AG04449 (cell line): ENCODE measurements at places on chromosomes 12 and 14.
A peak's percentile ranks its signal among the peaks of the same experiment; 100 is the strongest.

DNA sequence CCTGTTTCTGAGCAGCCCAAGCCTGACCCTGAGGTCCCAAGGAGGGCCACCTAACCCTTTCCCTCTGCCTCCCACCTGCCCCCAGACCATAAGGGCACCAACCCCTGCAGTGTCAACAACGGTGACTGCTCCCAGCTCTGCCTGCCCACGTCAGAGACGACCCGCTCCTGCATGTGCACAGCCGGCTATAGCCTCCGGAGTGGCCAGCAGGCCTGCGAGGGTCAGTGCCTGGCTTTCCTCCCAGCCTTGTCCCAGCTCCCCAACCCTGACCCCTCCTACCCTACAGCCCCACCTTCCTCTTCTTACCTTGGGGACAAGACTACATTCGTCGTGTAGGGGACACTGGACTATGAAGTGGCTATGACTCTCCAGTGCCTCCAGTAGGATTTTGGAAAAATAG is 33.7 kb upstream of the LRP1-AS start:
- no peak for DNase-seq

- peak; percentile 88 for DNase-seq
Observed at GRCh38 chr14:24146978-24147760, at the start of gene RNF31. RNF31 (plus strand) TSS chr14:24147498; CDS start chr14:24147699, 201 bp downstream.

DNA sequence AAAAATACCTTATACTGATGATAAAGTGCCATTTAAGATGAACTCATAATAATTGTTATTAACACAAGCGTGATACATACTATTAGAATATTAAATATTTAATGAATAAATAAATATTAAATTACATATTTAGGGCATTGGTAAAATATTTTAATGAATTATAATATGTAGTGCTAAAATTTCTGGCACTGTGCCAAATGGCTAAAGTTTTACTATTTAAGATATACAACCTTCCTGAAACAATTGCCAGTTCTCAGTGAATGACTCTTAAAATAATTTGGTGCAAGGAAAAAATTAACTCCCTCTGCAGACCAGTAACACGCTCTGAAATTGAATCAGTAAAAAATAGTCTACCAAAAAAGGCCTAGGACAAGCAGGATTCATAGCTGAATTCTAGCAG is 428.9 kb upstream of the ATXN7L3B start:
- DNase-seq = no peak

- DNase-seq = no peak
Observed at GRCh38 chr12:79547735-79548609, 142.8 kb downstream of the PAWR start.

DNA sequence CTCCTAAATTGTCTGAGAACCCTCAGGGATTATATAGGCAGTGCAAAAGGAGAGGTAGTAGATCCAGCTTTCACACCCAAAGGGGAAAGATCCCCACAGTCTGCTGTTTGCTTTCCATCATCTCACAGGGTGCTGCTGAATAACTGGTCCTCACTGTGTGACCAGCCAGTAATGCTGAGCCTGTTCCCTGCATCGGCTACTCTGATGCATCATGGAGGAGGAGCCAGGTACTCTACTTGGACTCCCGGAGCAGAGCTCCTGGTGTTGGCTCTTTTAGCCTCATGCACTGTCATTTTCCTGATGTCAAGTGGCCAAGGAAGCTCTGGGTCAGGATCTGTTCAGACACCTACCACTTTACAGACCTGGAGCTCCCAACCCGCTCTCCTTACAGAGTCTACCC is 127.4 kb upstream of the ATF1 start:
- no peak for DNase-seq

- peak; percentile 5 for DNase-seq
Observed at GRCh38 chr14:71803539-71804260, 128.5 kb upstream of the RGS6 start.

GRCh38 chr12:69879007-69879960 is 54.3 kb downstream of the MYRFL start:
- DNase-seq = no peak

DNA sequence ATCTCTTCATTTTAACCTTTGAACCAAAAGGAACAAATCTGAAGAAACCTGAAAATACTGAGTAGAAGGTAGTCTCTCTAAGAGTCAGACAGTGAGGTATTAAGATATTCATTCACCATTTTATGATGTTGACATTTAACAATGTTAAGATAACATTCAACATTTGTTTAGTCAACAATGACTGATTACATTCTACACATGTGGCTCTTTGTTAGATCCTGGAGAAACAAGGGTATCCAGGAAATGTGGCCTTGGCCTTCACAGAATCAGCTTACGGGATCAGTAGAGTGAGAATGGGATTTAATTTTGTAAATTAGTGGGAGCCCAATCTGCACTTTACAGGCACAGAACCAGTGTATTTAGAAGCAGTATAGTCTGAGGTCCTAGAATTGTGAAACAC is 355.5 kb downstream of the KCNH5 start:
- no peak for DNase-seq

GRCh38 chr12:46546634-46547273 is 174.2 kb upstream of the SLC38A2 start:
- no peak for DNase-seq

GRCh38 chr14:61563880-61564617 is 131.3 kb upstream of the HIF1A start:
- no peak for DNase-seq

DNA sequence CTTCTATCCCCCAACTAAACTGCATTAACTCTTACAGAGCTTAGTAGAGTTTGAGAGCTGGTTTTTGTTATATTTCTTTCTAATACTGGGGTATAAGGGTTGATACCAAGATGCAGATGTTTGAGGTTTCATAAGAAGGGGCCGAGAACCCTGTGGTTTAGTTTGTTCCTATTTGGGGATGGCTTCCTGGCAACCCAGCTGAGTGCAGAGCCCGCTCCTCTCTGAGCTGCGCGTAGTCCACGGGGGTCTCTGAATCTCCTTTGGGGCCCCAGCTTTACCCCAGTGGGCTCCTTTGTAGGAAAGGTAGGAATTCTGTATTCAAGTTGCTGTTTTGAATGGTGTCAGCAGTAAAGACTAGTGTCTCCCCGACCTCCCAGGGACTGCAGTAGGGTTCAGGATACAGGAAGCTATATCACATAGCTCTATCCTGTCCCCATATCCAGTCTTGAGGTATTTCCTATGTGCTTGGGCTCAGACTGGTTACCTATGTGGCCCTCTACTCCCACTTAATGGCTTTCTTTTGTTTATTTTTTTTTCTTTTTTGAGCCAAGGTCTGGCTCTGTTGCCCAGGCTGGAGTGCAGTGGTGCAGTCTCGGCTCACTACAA is 25.4 kb downstream of the PLXNC1 start:
- DNase-seq = no peak

- DNase-seq = no peak
Observed at GRCh38 chr14:82414853-82415539, 881.3 kb upstream of the SEL1L start.

DNA sequence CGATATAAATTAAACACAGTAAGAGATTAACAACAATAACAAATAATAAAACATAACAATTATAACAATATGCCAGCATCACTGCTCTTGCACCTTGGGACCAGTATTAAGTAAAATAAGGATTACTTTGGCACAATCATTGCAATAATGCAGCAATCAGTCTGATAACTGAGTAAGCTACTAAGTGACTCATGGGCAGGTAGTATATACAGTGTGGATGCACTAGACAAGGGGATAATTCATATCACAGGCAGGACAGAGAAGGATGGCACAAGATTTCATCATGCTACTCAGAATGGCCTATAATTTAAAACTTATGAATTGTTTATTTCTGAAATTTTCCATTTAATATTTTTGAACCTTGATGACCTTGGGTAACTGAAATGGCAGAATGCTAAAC is 290.7 kb downstream of the ALG10B start:
- DNase-seq = no peak

GRCh38 chr14:32366986-32367385 is 37.9 kb downstream of the AKAP6 start:
- no peak for DNase-seq

GRCh38 chr12:3920351-3921150 is 47.4 kb upstream of the PARP11 start:
- DNase-seq = no peak

DNA sequence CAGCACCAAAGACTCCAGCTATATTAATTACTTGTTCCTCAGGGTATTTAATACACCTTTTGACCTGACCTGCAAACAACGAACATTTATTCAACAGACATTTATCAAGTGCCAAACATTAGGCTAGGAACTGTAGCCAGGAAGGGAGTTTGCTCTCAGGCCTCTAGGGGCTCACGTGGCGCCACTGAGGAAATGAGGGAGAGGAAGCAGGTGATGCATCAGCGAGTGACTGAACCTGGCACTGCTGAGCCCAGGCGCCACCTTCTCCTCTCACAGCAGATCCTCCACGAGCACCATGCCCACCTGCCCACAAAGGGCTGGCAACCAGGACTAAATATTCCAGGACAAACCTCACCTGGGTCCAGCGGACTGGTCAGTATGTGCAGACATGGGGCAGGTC is 50.2 kb downstream of the SETD3 start:
- no peak for DNase-seq

DNA sequence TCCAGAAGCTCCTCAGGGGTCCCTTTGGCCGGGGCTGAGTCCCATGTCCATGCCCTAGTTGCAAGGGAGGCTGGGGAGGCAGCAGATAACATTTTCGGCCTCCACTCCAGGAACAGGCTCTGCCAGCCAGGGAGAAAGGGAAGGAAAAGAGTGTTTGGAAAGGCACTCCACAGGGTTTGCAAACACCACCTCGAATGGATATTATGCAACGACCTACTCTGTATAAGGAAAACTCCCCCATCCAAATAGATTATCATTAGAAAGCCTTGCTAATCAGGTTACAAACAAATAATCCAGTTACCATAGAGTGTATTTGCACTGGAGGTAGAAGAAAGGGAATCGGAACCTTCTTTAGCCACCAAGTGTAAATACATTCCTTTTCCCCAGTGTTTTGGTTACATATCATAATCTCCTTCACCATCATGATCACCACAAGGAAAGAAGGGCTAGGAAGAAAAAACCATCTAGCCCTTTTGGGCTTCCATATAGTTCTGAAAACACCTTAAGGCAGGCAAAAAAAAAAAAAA is 40.4 kb downstream of the TMCC3 start:
- DNase-seq = no peak

GRCh38 chr14:40113671-40114070 is 681.4 kb upstream of the FBXO33 start:
- no peak for DNase-seq

DNA sequence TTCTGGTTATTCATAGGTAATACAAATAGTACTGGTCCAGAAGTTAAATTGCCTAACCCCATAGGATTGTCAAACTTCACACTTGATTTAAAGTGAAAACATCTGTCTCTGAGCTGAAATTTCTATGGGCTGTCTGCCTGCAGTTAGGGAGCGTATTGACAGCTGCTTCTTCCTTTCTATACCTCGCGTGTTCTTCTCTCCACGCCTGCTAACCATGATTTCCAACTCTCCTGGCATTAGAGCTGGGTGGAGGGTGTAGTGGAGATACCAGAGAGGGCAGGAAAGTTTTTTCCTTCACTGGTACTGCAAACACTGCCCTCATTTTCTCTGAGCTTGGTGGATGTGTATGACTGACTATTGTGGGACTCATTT is 429.0 kb upstream of the FBXO33 start:
- DNase-seq = no peak

GRCh38 chr12:8065991-8066594 is at the start of gene C3AR1:
C3AR1 (minus strand) TSS chr12:8066359; CDS start chr12:8060185, 6,174 bp downstream.
- DNase-seq = no peak

DNA sequence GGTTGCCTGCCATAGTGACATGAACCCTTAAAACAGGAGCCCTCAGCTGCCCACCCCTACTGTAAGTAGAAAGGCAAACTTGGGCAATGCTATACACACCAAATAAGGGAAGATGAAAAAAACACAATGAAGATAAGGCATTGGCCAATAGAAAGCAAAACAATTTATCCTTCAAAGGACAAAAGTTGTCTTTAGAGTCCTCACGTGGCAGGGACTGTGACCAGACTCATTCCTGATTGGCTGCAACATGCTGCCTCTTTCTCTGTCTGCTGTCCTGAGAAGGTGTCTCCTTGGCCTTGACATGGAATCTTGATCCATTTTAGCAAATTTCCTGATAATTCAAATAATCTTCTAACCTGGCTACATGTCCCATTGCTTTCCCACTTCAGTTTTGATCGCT is 131.9 kb downstream of the GPR135 start:
- no peak for DNase-seq

GRCh38 chr12:88501972-88502938 is 78.0 kb downstream of the KITLG start:
- DNase-seq = no peak

GRCh38 chr12:51864833-51865670 is 16.5 kb upstream of the FIGNL2 start:
- DNase-seq = no peak

DNA sequence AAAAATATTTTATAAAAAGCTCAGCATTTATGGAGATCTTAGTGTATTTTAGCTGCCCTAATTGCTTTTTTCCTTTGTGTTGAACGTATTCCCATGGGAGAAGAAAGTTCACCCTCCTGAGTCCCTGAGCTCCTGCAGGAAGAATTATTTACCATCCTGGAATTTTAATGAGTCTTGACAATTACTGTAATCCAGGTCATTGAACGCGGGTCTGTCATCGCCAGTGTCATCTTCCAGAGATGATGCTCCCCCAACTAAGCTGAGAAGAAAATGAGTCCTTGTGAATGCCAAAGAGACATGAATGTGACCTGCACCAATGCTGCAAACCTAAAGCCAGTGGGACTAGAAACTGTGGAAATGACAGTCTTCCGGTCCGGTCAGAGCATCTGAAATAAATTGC is 129.5 kb downstream of the FBXL14 start:
- DNase-seq = no peak

DNA sequence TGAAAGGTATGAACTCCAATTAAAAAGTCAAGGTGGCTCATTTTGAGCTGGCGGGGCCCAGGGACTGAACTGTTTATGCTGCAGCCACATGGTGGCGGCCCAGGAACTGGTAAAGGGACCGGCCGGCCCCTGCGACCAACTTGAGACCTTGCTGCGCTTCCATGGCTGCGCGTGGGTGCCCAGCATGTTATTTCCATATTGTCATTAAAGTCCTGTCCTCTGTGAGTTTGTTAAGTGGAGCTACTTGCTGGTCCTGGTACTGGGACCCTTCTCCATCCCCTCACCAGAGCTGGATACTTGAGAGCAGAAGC is 62.3 kb downstream of the BEGAIN start:
- DNase-seq = no peak

- DNase-seq = no peak
Observed at GRCh38 chr12:24293549-24293948, 344.1 kb upstream of the SOX5 start.

DNA sequence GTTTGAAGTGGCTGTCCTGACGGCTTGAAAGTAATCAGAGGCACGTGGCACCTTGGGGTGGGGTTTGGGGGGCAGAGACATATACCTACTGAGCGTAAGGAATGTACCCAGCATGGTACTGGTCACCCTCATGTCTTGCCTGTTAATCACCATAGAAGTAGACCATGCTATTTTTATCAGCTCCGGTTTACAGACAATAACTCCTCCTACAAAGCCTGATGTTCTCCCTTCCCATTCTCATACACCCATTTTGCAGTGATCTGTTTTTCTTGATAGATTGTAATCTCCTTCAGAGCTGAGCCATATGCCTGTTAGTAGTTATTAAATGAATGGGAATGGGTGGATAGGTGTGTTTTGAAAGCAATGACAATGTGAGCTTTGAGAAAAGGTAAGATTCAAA is 10.5 kb downstream of the EVL start:
- no peak for DNase-seq

- DNase-seq = no peak
Observed at GRCh38 chr12:57046086-57046791, 3.7 kb downstream of the MYO1A start.
